ENCODE measurements at places on chromosomes 6 and 20.

GRCh38 chr6:8705435-8706020, 270.2 kb upstream of the SLC35B3 start:
- DNase-seq = no peak

- DNase-seq = no peak
These were observed 97.7 kb downstream of the KCNB1 start for GRCh38 chr20:49384437-49385434.

GRCh38 chr6:108564178-108564577, 3.5 kb downstream of the FOXO3 start:
- peak; percentile 92 for DNase-seq

- peak; percentile 88 for DNase-seq
These were observed 107.3 kb downstream of the GMPR start for GRCh38 chr6:16345449-16346330.

- DNase-seq = no peak
These were observed 13.7 kb downstream of the BPIFA1 start for GRCh38 chr20:33249456-33249855.

DNA sequence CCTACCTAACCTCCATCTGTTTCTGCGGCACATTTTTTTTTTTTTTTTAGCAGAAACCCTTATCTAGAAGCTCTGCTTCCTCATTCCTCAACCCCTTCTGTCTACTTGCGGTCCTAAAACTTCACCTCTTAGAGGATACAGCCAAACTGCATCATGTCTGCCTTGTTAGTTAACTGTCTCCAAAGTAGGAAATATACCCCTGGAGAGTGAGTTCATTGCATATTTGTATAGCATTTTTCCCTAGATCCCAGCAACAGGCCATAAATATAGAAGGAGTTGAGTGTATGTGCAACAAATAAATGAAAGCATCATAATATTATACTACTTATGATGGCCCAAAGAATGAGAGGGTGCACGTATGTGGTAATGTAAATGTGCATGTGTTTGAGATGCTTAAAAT, 1288.6 kb upstream of the GJE1 start:
- no peak for DNase-seq

DNA sequence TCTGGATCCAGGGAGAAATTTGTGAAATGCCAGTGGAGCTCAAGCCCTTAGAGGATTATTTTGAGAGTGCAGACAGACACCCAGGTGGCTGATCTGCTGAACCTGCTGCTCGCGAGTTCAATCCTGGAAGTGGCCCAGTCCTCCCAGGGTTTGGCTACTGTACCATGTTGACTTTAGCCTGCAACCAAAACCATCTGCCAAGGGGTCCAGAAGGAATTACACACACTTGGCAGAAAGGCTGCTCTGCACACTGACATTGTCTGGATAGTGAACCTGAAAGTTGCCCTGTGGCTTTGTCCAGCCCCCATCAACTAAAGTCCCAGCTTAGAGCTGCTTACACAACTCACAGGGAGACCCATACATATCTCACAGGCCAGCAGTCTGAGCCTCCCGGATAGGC, 21.6 kb upstream of the PI3 start:
- no peak for DNase-seq

- DNase-seq = no peak
These were observed 37.6 kb downstream of the TTLL9 start for GRCh38 chr20:31908016-31908415.

GRCh38 chr20:13277663-13278295, 56.7 kb downstream of the ISM1 start:
- DNase-seq = no peak

DNA sequence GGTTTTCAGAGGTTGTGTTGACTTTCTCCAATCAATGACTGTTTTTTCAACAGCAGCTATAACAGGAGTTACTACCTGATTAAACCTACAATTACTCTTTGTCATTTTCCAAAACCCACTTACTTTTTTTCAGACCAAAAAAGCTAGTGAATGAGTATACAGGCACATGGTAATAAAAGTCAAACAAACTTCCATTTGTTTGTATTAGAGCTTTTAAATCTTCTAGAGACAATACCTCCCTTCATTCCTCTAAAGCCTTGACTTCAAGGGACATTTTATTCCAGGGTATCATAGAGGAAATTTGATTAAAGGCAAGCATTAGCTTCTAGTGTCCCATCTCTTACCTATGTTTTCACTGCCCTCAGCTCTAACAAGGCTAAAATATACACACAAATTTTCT, 52.7 kb downstream of the IL22RA2 start:
- DNase-seq = no peak

DNA sequence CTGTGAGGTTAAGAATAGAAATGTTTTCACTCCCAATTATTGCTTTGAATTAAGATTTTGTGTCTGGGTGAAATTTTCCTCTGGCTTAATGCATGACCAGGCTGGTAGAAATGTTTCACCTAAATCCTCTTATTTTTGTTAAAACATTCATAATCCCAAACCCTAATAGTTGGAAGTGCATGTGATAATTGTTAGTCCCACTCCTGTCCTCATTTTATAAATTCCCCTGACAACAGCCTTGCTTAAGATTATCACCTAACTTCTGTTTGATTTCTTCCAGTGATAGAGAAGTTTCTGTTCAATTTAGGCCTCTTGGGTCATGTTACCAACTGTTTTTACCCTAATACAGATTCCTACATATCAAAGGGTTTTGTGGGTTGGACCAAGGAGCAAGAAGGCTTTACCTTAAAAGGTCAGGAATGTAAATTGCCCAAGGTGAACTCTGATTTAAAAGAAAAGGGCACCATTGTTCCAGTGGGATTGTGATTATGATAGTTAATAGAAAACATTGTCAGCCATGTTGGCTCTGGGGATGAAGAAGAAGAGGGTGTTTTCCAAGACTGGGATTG, 158.7 kb upstream of the CENPW start:
- DNase-seq = no peak

DNA sequence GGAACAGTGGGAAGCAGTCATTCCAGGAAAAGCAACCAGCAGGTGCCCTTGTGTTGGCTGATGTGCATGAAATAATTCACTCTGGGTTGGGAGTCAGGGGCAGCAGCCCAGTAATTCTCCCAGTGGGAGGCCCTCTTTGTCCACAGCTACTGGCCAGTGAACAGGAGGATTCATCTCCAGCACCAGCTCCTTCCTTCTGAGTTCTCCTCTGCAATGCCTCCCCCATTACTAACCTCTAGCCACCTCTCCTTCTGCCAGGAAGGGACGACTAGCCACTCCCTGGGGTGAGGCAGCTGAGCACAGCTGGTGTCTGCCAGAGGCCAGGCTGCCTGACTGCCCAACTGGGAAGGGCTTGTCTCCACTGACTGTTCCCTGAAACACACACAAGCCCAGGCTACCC, 12.5 kb upstream of the R3HDML start:
- no peak for DNase-seq

DNA sequence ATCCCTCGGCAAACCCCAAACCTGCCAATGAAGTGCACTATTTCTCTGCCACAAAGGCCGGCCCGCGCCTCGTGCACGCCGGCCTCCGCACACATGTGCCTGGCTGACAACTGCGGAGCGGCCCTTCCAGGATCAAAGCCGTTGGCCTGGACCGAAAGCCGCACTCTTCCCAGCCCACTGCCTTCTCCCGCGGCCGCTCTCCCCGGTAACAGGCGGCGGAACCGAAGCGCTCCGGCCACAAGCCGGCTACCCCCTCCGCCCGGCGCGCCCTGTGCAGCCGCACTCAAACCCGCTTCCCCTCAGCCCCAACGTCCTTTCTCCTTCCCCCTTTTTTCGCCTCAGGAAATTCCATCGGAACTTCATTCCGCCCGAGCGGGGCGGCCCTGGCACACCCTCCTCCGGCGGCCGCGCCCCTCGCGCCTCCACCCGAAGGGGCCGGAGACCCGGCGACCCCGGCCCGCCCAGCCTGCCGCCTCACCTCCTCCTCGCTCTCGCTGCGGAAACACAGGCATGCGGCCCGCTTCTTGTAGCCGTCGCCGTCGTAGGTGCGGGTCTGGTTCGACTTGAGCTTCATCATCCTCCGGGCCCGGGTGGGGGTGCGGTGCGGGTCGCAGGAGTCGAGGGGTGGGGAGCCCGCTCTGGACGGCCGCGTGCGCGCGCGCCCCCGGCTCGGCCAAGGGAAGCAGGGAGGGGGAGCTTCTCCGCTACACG, 528 bp downstream of the NUDT3 start:
- DNase-seq = no peak

DNA sequence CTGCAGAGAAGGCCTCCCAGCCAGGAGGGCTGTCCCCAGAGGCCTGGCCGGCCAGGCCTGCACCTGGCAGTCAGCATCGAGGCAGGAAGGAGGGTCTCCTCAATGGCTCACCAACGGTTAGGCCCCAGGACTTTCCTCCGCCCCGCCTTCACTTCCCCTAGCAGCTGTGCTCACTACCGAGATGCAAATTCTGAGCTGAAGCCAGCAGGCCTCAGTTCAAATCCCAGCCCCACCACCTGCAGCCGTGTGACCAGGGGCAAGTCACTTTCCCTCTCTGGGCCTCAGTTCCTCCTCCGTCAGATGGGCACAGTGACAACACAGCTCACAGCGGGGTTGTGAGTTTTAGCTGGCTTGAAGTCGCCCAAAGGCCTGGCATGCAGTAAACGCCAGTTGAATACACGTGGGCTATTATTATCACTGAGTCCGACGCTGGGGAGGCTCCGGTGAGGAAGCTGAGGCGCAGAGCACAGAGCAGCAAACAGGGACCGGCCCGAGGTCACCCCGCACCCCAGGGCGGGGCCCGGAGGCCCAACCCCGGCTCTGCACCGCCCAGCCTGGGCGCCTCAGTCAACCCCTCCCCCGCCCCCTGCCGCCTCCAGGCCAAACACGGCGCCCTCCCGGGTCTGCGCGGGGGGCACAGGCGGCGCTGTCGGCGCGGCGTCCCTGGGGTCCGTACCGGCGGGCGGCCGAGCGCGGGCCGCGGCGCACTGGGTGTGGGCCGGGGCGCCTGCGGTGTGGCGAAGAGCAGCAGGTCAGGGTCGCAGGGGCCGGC, 671 bp downstream of the E2F1 start:
- no peak for DNase-seq

GRCh38 chr20:53345536-53346334, 247.9 kb downstream of the ZNF217 start:
- no peak for DNase-seq

DNA sequence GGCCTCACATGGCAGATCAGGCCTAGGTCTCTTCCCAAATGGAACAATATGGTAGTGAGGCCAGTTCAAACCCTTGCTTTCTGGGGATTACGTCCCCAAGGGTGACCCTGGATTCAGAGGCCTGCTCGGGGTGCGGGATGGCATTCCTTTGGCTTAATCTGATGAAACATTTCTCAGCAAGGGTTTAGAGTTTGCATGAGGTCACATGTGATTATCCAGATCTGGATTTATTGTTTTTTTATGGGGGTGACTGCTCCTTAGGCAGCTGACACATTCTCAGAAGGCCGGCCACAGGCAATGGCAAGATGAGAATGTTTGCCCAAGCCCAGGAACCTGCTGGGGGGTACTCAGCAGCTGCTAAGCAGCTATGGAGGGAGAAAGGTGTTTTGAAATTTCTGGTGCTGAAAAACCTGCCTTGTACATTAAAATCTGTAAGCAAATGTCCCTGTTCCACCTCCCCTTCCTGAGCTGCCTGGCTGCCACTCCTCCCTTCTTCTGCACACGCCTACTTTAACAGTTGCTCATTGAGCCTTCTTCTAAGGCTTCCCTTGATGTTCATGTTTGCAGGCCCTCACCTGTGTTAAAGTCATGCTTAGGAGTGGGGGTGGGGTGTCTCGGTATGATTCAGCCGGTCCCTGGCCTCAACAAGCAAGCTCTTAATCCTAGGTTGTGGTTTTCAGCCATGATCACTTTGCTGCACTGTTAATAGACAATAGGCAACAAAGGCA, 37.9 kb upstream of the FUCA2 start:
- no peak for DNase-seq

GRCh38 chr20:45012682-45013302, 46.5 kb downstream of the STK4 start:
- no peak for DNase-seq

GRCh38 chr6:118580585-118581419, 32.7 kb downstream of the PLN start:
- DNase-seq = no peak

DNA sequence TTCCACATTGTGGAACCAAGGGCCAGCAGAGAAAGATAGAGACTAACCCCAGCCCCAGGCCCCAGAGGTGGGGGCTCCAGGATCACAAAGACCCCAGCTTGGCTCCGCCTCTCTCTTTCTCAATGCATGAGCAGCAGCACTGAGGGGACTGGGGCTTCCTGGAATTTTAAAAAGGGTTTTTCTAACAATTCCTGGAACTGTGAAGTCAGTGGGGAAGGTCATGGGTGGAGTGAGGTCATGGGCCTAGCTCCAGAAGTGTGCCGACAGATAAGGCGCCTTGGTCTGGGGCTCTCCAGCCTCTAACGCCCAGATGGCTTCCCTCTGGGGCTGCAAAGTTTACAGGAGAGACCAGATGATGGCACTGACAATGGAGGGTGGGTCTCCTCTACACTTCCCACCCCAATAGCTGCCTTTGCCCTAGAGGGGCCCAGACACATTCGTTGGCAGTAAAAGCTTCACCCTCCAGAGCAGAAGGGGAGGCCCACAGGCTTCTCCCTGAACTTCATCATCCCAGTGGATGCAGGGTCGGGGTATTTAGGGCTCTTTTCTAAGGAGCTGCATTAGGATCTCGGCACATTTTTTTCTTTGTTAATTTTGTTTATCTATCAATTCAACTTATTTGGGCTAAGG, 46.9 kb upstream of the CD93 start:
- no peak for DNase-seq

DNA sequence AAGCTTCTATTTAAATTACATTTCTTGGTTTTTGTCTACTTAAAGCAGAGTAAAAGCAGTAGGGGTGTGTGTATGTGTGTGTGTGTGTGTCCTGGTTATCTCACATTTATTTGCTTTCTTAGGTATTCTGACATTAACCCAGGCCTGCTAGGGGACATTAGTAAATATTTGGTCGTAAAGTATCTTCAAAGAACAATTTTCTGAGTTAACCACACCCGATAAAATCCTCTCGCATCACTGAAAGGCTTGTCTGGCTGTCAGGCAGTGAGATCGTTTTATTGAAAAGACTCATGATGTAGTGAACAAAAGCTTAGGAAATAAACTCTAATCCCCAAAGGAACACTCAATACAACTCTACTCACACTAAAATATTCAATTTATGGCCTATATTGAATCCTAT, 77.9 kb downstream of the ZNF217 start:
- DNase-seq = no peak

GRCh38 chr6:137133122-137133521, 40.3 kb downstream of the IL22RA2 start:
- DNase-seq = no peak

GRCh38 chr6:158388727-158389126, 76.5 kb downstream of the TULP4 start:
- no peak for DNase-seq

GRCh38 chr6:132314432-132314831, 86.8 kb downstream of the MOXD1 start:
- no peak for DNase-seq

GRCh38 chr20:13723011-13723410, 61.7 kb downstream of the ESF1 start:
- DNase-seq = no peak

- peak; percentile 33 for DNase-seq
These were observed 345.1 kb upstream of the AGPAT4 start for GRCh38 chr6:161618831-161619454.
